Mesendoderm (in vitro differentiated cells): ENCODE measurements at places on chromosomes 7 and 10.

DNA sequence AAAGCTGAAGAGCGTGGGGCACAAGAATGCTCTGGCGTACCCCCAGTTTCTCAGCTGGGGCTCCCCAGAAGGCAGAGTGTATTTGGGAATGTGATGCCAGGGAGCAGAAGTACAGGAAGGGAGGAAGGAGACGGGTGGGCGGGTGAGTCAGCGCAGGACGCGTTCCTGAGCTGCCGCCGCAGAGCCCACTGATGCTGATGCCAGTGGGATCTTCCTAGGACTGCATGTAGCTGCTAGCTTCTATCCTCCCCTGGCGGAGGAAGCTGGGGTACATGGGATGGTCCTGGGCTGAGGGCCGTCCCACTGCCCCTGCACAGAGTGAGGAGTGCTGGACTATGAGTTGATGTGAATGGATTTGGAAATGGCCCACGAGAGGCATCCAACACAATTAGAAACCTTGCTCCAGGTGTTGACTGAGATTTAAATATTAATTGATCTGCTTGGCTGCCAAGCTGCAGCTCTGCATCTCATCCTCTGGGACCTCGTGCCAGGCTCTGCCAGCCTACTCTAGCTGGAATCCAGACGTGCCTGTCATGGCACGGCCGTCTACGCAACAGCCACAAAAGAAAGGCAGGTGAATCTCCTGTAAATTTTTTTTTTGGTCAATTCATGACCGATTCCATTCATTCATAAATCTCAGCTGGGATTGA is 66.2 kb upstream of the RHEB start:
- no peak overlapping the region for H3K4me3 ChIP-seq
- H3K4me1 ChIP-seq: no peaks in the 10 kb centered on the region
- no peak overlapping the region for H3K27ac ChIP-seq
- no peaks in the 10 kb centered on the region for H3K36me3 ChIP-seq
- no peaks in the 10 kb centered on the region for H3K27me3 ChIP-seq

GRCh38 chr7:51350546-51350896 is 33.9 kb upstream of the COBL start:
- no peak overlapping the region for H3K4me3 ChIP-seq
- no peak for DNase-seq
- H3K36me3 ChIP-seq: no peaks in the 10 kb centered on the region

- H3K4me1 ChIP-seq: no peaks in the 10 kb centered on the region
- no peaks in the 10 kb centered on the region for H3K36me3 ChIP-seq
- H3K4me3 ChIP-seq: no peak overlapping the region
- H3K27ac ChIP-seq: no peak overlapping the region
Observed at GRCh38 chr10:94069884-94070283, 76.2 kb downstream of the PLCE1 start.

DNA sequence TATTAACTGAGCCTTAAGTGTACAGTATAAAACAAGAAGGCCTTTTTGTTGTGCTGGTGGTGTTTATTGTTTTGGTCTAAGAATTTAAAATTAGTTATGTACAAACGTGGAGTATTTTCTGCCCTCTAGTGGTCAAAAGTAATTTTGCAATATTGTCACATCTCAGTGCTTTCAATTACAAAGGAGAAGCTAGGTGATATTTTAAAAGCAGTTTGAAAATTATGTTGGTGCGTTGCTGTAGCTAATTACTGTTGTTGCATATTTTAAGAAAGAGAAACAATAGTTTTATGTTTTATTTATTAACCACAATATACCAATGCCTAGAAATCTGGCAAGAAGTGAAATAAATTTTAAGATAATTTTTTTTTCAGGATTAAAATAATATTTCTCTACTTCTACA is 11.4 kb downstream of the NPVF start:
- peak; percentile 46 for DNase-seq
- no peak overlapping the region for H3K27ac ChIP-seq
- H3K4me3 ChIP-seq: no peak overlapping the region
- H3K4me1 ChIP-seq: no peaks in the 10 kb centered on the region
- no peaks in the 10 kb centered on the region for H3K36me3 ChIP-seq

DNA sequence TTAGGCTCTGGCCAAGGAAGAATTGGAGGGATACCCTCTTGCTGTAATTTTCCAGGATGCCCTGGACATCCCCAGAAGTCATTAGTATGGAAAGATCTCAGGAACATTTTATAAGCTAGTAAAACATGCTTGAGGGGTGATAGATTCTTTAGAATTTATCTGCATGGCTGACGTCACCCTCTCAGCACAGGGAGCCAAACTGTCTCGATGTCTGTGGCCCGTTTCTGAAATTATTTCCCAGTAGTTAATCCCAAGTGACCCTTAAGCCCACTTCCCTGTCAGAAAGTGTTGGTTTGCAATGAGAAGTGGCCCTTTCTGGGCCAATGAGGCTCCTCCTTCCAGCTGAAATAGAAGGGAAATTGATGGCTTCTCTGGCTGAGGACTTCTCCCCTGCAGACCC is 184.5 kb upstream of the BMPER start:
- peaks cover 17% of the 10 kb centered on the region for H3K4me1 ChIP-seq
- no peaks in the 10 kb centered on the region for H3K27me3 ChIP-seq
- H3K36me3 ChIP-seq: no peaks in the 10 kb centered on the region
- no peak overlapping the region for H3K27ac ChIP-seq
- DNase-seq: no peak
- H3K4me3 ChIP-seq: no peak overlapping the region

GRCh38 chr7:5139998-5140397 is 50.0 kb upstream of the WIPI2 start:
- H3K4me3 ChIP-seq: no peak overlapping the region
- H3K4me1 ChIP-seq: no peaks in the 10 kb centered on the region

DNA sequence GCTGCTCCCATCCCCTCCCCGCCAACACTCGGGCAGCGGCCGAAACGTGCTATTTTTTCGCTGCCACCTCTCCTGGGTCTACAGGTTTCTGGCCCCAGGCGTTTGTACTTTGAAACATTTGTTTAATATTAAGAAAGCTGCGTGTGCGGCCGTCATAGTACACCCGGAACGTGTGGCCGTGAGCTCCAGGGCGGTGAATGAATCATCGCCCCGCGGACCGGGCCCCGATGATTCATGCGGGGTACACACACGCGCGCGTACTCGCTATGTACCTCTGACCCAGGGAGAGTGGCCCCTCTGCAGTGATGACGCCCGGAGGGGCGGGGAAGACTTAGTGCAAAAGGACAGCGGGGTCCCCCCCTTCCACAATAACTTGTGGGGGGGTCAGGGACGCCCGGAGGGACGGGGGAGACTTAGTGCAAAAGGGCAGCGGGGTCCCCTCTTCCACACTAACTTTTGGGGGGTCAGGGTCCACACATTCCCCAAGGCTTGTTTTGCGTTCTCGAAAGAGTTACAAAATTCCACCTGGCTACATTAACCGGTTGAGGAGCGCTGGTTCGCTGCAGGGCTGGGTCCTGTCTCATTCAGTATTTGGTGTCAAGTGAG is 56.5 kb upstream of the PCGF5 start:
- no peaks in the 10 kb centered on the region for H3K4me1 ChIP-seq
- H3K27ac ChIP-seq: no peak overlapping the region
- no peak overlapping the region for H3K4me3 ChIP-seq
- peak; percentile 19 for DNase-seq

- H3K36me3 ChIP-seq: no peaks in the 10 kb centered on the region
- DNase-seq: no peak
- H3K4me3 ChIP-seq: no peak overlapping the region
- H3K27ac ChIP-seq: no peak overlapping the region
- H3K4me1 ChIP-seq: no peaks in the 10 kb centered on the region
Observed at GRCh38 chr10:126455036-126455765, 66.9 kb upstream of the ADAM12 start.

- no peaks in the 10 kb centered on the region for H3K27me3 ChIP-seq
- no peak for DNase-seq
- H3K36me3 ChIP-seq: no peaks in the 10 kb centered on the region
- no peak overlapping the region for H3K27ac ChIP-seq
- H3K4me1 ChIP-seq: no peaks in the 10 kb centered on the region
Observed at GRCh38 chr10:76769582-76769981, 868.0 kb downstream of the KCNMA1 start.

DNA sequence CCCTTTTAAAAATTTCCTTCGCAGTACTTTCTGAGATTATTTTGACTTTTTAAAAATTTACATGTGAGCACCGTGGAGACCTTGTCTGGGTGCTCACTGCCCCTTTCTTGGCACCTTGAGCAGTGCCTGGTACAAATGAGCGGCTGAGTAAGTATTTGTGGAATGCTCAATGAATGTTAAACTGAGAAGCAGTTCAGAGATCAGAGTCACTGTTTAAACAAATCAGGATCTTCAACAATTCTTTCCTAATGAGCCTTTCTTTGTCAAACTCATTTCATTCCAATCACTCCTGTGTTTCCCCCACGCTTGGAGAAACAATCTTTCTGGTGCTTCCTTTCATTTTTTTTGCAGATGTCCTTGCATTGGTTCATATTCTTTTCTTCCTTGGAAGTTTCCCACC is 611.3 kb upstream of the GALNT17 start:
- H3K4me1 ChIP-seq: peaks cover 3% of the 10 kb centered on the region
- DNase-seq: peak; percentile 57
- no peak overlapping the region for H3K27ac ChIP-seq
- no peak overlapping the region for H3K4me3 ChIP-seq
- no peaks in the 10 kb centered on the region for H3K36me3 ChIP-seq

- H3K4me1 ChIP-seq: peaks cover 2% of the 10 kb centered on the region
- H3K36me3 ChIP-seq: no peaks in the 10 kb centered on the region
- no peak for DNase-seq
- H3K4me3 ChIP-seq: no peak overlapping the region
Observed at GRCh38 chr7:156865493-156865892, 27.5 kb downstream of the LMBR1 start.

DNA sequence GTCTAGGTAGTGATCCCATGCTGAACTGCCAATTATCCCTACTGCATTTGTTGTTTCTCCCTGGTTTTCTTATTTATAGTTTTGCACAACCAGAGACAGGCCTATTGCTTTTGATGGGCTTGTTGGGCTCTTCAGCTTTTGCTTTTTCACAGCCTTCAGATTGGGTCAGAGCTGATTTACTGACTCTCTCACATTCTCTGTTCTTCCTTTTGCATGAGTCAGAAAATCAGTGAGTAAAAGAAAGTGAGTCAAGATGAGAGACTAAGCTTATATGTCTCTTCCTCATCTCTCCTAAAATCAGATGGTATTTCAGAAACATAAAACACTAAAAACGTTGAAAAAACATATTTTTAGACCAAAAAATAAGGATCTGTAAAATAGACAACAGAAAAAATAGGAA is 1135.4 kb downstream of the XPNPEP1 start:
- no peak for DNase-seq
- no peaks in the 10 kb centered on the region for H3K27me3 ChIP-seq
- no peaks in the 10 kb centered on the region for H3K4me1 ChIP-seq
- H3K27ac ChIP-seq: no peak overlapping the region
- no peak overlapping the region for H3K4me3 ChIP-seq

DNA sequence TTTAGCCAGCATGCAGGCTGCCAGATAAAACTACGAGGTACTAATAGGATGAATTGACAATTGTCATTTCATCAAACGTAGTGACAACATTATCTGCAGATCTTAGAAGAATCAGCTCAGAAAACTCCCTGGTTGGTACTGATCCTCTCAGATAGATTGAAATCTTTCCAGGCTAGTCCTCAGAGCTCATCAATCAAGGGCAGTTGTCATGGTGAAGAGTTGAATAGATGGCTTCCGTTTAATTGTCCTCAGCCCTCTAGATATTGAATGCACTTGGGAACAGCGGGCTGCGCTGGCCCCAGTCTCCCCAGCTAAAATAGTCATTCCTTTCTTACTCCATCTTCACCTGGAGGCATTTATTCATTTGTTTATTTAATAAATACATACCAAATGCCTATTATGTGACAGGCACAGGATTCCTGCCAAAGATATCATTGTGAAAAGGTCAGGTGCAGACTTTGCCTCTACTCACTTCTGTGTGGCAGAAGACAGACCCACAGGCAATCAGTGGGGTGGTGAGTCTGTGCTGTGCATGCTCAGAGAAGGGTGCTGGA is 1081.6 kb downstream of the TYW1 start:
- no peaks in the 10 kb centered on the region for H3K4me1 ChIP-seq
- H3K36me3 ChIP-seq: no peaks in the 10 kb centered on the region
- H3K27ac ChIP-seq: no peak overlapping the region
- no peak for DNase-seq
- H3K27me3 ChIP-seq: no peaks in the 10 kb centered on the region
- no peak overlapping the region for H3K4me3 ChIP-seq

GRCh38 chr10:56585447-56586171 is 224.6 kb upstream of the ZWINT start:
- no peaks in the 10 kb centered on the region for H3K27me3 ChIP-seq
- no peak overlapping the region for H3K27ac ChIP-seq
- H3K4me3 ChIP-seq: no peak overlapping the region

GRCh38 chr10:71878327-71879034 is 27.4 kb upstream of the PSAP start:
- no peaks in the 10 kb centered on the region for H3K4me1 ChIP-seq
- H3K36me3 ChIP-seq: no peaks in the 10 kb centered on the region
- H3K27me3 ChIP-seq: no peaks in the 10 kb centered on the region
- H3K4me3 ChIP-seq: no peak overlapping the region

- no peaks in the 10 kb centered on the region for H3K27me3 ChIP-seq
- no peaks in the 10 kb centered on the region for H3K4me1 ChIP-seq
- no peak overlapping the region for H3K4me3 ChIP-seq
- no peak for DNase-seq
Observed at GRCh38 chr7:44105832-44106231, 1.7 kb downstream of the AEBP1 start.

- H3K27me3 ChIP-seq: no peaks in the 10 kb centered on the region
- H3K27ac ChIP-seq: no peak overlapping the region
- no peaks in the 10 kb centered on the region for H3K36me3 ChIP-seq
- no peak for DNase-seq
Observed at GRCh38 chr10:34444223-34445183, 370.6 kb downstream of the PARD3 start.

DNA sequence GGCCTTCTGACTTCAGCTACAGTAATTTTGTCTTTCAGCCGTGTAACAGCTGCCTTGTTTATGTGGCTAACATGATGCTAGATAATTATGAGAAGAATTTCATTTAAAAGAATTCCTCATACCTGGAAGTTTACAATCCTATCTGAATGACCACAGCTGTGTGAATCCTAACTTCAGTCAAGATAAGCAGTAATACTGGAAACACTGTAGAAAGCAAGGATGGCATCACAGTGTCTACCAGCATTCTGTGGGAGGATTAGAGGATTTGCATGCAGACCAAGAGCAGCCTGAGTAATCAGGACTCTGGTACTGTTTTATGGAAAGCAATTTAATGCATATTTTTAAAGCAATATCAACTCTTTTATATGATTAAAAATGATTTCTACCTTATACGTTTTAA is 282.4 kb downstream of the EXOC4 start:
- H3K4me3 ChIP-seq: no peak overlapping the region
- no peak overlapping the region for H3K27ac ChIP-seq
- H3K27me3 ChIP-seq: no peaks in the 10 kb centered on the region

DNA sequence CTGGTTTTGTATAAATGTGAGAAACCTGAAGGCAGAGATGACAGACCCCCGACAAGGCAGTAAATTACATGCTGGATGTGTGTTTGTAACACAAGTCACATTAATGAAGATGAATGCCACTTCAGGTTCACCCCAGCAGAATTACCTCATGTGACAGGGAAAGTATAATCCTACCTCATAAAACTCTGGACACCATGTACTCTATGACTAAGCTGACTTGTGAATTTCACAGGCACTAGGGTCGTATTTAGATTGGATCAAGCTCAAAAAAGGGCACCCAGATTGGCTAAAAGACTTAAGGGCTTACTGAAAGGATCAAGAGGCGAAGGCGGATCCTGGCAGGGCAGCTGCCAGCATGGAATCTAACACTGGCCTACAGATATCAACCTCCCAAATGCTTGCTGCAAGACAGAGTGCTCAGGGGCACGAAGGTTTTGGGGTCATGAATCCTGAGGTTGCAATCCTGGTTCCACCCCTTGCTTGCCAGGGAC is 161.4 kb downstream of the PIP4K2A start:
- H3K4me3 ChIP-seq: no peak overlapping the region
- DNase-seq: no peak
- no peaks in the 10 kb centered on the region for H3K36me3 ChIP-seq
- no peaks in the 10 kb centered on the region for H3K27me3 ChIP-seq
